ENCODE measurements at places on chromosomes 6 and 20.
A peak's percentile ranks its signal among the peaks of the same experiment; 100 is the strongest.

GRCh38 chr20:13331536-13331935 is 110.5 kb downstream of the ISM1 start:
- no peak for DNase-seq

DNA sequence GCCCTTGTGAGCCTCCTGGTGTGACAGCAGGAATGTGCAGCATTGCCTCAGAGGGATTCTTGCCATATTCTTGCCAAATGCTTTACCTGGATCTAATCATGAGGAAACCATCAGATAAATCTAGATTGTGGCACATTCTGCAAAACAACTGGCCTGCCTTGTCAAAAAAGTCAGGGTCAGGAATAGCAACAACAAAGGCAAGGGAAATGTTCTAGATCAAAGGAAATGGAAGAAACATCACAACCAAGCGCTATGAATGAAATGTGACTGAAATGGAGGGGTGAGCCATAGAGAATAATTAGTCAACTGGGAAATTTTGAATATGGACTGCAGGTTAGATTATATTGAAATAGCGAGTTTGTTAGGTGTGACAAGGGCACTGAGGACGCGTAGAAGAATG is 262.6 kb upstream of the CDYL start:
- no peak for DNase-seq

GRCh38 chr20:37990571-37991151 is 42.6 kb downstream of the TTI1 start:
- peak; percentile 8 for DNase-seq

- DNase-seq = no peak
Observed at GRCh38 chr6:97812940-97813339, 529.9 kb upstream of the MMS22L start.

- DNase-seq = no peak
Observed at GRCh38 chr6:146795479-146796133, 196.8 kb downstream of the ADGB start.

DNA sequence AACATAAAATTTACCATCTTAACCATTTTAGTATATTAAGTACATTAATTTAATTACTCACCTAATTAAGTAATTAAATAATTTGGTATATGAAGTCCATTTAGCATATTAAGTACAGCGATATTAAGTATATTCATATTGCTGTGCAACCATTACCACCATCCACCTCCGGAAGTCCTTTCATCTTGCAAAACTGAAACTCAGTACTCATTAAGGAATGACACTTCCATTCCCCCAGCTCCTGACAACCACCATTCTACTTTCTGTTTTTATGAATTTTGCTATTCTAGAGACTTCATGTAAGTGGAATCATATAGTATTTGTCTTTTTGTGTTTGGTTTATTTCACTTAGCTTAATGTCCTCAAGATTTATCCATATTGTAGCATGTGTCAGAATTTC is 61.1 kb upstream of the GTSF1L start:
- DNase-seq = no peak

- DNase-seq = no peak
Observed at GRCh38 chr20:5046656-5047339, 45.5 kb upstream of the SLC23A2 start.

DNA sequence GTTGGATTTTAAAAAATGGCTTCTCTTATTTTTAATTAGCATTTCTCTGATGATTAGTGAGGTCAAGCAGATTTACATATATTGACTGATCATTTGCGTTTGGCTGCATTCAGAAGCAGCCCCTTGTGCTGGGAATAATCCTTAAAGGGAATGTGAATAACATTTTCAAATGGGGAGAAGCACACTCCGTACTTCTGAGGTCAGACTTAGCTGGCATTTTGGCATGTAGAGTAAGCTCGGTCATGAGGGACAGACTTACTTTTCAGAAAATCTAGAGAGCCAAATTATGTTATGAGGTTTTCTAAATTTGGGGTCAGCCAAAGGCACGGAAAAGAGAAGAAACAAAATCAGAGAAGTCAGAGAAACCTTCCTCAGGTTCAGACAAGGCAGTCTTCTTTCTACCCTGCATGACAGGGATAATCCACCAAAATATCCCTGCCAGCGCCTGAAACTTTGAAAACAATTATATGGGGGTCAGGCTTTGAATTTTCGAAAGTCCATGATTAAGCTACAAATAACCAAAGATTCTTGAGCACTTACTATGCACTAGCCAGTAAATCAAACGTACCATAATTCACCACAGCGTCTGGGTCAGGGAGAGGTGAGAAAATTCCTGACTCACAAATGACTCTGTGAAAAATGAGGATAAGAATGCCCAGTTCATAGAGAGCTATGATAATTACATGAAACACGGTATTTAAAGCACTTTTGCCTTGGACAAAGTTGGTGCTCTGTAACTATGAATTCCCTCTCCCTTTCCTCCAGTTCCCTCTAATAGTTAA is 44.9 kb downstream of the ADAT2 start:
- DNase-seq = no peak

DNA sequence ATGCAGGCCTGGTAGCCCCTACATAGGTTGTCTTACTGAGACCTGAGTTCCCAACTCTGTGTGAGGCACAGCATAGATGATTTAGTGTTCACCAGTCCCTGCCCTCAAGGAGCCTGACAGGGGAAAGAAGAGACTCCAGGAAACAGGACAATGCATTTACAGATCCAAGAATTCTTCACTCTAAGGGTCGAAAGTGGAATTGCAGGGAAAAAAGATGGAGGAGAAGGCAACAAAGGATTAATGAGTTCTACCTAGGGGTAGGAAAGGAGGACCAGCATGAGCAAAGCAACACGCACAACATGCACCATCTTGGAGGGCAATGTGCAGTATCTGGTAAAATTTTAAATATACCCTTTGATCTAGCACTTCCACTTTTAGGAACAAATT is 5.9 kb downstream of the SPAG4 start:
- DNase-seq = no peak

DNA sequence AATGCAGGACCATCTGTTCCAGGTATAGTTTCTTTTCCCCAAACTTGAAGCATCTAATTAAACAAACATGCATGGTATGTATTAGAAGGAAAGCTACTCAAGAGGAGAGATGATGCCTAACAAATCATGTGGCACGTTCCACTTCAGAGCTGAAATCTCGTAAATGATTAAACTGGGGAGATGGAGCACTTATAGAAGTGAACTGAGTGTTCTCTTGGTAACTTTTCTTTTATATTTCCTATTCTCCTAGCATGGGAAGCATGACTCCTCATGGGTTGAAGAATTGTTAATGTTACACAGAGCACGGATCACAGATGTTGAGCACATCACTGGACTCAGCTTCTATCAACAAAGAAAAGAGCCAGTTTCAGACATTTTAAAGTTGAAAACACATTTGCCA is 61.1 kb downstream of the CCN2 start:
- DNase-seq = no peak

- DNase-seq = no peak
Observed at GRCh38 chr6:41689171-41690008, 46.0 kb downstream of the TFEB start.

DNA sequence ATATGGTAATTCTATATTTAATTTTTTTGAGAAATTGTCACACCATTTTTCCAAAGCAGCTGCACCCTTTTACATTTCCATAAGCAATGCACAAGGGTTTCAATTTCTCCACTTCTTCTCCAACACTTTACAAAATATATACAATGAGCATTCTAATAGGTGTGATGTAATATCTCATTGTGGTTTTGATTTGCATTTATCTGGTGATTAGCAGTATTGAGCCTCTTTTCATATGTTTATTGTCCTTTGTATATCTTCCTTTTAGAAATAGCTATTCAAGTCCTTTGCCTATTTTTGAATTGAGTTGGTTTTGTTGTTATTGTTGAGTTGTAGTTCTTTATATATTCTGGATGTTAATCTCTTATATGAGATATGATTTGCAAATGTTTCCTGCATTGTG is 47.6 kb upstream of the HBS1L start:
- DNase-seq = no peak

DNA sequence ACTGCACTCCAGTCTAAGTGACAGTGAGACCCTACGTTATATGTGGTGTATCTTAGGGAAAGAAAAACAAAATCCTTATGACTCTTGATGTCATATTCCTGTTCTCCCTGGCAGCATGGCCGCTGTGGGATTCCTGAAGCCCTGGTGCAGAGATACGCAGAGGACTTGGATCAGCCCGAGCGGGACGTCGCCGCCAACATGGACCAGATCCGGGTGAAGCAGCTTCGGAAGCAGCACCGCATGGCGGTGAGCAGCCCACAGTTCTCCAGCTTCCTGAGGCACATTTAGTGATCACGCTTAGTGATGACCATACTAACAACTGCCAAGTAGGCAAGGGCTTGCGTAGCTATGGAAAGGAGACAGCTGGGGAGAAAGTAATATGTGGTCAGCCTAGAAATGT is 200.9 kb upstream of the UST start:
- no peak for DNase-seq

- no peak for DNase-seq
Observed at GRCh38 chr6:111260570-111261298, 173.4 kb downstream of the SLC16A10 start.

- DNase-seq = no peak
Observed at GRCh38 chr20:32019563-32020463, 9.6 kb downstream of the CCM2L start.

DNA sequence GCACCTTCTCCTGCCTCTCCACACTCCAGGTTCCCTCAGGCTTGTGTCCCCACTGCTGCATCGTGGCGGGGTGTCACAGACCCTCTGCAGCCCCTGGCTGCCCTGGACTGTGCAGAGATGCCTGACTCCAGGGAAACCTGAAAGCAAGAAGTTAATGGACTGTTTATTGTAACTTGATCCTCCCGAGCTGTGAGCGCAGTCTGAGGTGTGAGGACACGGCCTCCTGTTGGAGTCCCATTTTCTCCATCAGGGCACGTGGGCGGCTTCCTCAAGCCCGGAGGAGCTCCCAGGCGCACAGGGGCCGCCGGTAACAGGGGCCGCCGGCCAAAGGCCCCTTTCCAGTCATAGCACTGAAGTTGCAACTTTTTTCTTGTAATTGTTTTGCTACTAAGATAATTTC is 16.9 kb downstream of the RBM38 start:
- DNase-seq = no peak

DNA sequence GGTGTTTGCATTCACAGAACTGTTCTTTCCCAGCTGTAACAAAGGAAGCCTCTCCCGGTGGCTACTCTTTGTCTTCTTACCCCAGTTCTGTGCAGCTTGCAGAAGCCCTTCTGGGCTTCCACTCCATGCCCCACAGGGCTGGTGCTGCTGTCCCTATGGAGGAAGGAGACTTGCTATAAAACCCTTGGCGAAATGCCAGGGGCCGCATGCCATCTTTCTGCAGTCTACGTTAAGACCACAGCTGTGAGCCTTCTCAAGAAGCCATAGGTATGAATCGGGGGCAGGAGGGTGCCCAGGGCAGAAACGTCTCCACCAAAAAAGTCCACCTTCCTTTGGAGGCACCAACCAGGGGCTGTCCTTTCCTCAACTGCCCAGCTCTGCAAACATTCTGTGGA is 60.7 kb downstream of the PRND start:
- no peak for DNase-seq

GRCh38 chr20:23363257-23363649 is 1.3 kb downstream of the GZF1 start:
- DNase-seq = no peak

DNA sequence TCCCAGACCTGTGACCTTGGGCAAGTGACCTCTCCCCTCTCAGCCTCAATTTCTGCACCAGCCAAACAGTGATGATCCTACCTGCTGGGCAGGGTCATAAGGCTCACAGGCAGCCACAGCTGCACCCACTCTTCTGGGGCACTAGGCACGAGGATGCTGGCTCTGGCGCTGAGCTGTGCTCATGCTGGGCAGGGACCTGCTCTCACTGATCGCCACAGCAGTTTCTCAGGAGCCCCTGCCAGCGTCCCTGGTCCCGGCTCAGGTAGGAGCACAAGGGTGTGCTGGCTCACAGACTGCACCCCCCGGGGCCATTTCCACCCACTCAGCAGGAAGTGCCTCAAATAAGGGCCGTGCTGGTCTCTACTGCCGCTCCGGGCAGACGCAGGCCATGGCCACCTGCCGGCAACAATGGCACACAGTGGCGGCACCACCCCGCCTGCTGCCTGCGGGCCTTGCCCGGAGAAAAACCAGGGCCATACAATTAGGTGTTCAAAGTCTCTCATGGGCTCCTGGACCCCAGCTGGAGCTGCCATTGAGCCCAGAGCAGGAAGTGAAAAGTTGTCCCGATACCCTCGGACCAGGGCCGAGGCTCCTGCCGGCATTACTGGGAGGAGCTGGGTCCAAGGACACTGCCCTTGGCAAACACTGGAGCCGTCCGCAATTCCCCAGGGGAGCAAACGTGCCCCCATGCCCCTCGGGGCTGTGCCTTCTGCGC is 4.6 kb upstream of the CABLES2 start:
- DNase-seq = no peak

DNA sequence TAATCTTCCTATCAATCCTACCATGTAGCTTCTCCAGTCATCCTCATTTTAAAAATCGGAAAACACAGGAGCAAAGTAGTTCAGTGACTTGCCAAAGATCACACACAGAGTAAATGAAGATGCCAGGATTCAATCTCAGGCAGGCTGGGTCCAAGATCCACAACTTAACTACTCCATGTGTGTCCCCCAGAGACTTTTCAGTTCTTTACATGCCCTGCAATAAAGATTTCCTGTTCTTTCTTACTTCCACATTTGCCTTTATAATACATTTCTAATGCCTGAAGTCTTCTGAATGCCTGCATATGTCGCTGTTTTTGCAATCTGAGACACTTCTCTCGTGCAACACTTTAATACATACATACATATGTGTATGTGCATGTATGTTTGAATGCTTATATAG is 121.7 kb upstream of the MARCKS start:
- no peak for DNase-seq

DNA sequence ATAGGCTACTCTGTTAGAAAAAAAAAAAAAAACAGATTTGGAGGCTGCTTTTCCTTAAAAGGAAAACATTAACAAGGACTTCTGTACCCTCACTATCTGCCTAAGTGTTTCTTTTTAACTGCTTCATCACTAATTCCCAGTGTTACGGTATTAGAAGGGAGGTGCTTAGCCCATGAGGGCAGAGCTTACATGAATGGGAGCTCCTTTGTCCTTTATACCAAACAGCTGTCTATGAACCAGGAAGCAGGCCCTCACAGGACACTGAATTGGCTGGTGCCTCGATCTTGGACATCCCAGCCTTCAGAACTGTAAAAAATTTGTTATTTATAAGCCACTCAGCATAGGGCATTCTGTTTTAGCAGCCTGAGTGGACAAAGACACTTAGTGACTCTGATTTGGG is 215.6 kb upstream of the NRSN1 start:
- DNase-seq = no peak
